ENCODE measurements at places on chromosomes 11 and 22.

- no peak for DNase-seq
These were observed 24.0 kb downstream of the PLAAT3 start for GRCh38 chr11:63590024-63590788.

GRCh38 chr11:129382583-129382982 lies 6.9 kb downstream of the BARX2 start:
- DNase-seq: no peak

DNA sequence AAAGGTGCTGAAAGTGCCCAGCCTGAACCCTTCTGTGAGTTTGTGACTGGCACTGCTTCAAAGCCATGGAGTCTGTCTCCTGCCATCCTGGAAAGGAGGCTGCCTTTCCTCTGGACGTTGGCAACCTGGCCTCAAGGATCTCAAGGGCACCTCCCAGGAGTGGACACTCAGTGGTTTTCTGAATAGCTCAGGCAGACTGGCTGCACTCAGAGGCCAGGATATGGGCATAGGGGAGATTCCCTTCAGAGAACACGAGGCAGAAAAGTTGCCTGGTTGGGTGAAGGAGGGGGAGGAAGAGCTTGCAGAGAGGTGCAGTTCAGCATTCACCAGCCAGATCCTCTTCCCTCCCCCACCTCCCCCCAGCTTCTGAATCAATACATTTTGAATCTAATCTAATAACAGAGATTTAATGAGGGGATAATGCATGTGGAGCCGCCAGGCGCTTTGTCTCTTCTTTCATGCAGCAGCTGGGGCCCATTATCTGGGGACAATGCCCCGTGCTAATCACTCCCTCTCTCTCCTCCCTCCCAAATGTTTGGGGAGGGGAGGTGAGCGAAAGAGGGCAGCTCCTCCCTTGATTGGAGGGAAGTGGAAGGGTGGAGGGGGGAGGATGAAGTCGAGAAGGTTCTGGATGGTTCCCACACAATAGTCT lies 17.7 kb downstream of the HTR3A start:
- DNase-seq: no peak

GRCh38 chr11:27452147-27452546 lies 20.4 kb downstream of the LGR4 start:
- DNase-seq: no peak

DNA sequence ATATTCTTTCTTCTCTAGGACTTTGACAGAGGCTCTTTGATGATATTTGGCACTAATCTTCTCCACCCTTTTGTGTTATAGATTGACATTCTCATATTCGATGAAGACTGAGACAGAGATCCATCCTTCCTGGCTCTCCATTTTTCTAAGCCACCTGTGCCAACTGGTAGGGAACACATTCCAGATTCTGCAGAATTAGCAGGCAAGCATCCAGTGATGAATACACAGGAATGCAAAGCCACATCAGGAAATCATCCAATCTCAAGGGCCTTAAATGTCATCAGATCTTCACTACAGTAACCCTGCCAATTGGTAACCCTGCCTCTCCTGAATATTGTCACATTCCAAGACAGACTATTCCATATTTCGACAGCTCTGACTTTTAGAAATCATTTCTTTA lies 718.4 kb upstream of the API5 start:
- DNase-seq: no peak

- no peak for DNase-seq
These were observed 271.1 kb downstream of the BUD13 start for GRCh38 chr11:116501728-116502127.
